Activated T-cell treated with anti-CD3 and anti-CD28 coated beads, Interleukin-2, amount 50 U/mL, for 24 hours (primary cell): ENCODE measurements at places on chromosomes 5 and 9.

GRCh38 chr9:134356496-134357470 is 30.5 kb downstream of the RXRA start:
- no peak for DNase-seq

- DNase-seq, result no peak
Measured at GRCh38 chr5:165627548-165628170, 2122.2 kb downstream of the MAT2B start.

GRCh38 chr5:40405996-40406740 is 273.5 kb upstream of the PTGER4 start:
- DNase-seq, result no peak

GRCh38 chr5:113572716-113573115 is 59.2 kb downstream of the YTHDC2 start:
- DNase-seq, result no peak
